Hematopoietic multipotent progenitor cell treated with erythropoietin and hydrocortisone succinate and interleukin-3 and kit ligand, for 8 days (in vitro differentiated cells): ENCODE measurements at places on chromosomes 1 and 21.

- DNase-seq: peak; percentile 11
These were observed 12.7 kb upstream of the CPLANE2 start for GRCh38 chr1:16249596-16250241.

DNA sequence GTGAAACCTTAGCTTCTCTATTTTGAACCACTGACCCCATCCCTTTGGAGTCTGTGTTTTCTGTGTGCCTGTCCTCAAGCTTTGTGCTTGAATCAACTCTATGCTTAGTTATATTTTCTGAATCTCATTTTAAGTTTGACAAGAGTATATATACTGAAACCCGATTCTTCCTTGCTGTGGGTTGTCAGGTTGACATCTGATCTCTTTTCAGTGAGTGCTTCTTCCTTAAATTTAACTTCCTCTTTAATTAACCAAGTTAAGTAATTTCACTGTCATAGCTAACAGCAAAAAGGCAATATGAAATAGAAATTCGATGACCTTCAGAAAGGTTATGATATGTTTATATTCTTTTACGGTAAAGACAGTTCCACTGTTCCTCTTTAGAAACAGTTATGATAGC, 69.4 kb downstream of the C1orf21 start:
- no peak for DNase-seq

GRCh38 chr21:31052489-31053142, 14.3 kb upstream of the KRTAP19-8 start:
- no peak for DNase-seq

DNA sequence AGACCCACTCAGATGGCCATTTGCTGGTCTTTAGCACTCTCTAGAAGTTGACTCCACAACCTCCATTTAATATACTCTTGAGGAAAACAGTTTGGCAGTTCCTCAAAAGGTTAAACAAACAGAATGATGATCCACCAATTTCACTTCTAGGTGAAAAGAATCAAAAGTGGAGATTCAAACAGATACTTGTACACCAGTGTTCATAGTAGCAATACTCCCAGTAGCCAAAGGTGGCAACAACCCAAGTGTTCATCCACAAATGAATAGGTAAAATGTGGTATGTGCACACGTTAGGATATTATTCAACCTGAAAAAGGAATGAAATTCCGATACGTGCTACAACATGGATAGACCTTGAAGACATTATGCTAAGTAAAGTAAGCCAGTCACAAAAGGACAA, 6.3 kb downstream of the PRCC start:
- DNase-seq: no peak

DNA sequence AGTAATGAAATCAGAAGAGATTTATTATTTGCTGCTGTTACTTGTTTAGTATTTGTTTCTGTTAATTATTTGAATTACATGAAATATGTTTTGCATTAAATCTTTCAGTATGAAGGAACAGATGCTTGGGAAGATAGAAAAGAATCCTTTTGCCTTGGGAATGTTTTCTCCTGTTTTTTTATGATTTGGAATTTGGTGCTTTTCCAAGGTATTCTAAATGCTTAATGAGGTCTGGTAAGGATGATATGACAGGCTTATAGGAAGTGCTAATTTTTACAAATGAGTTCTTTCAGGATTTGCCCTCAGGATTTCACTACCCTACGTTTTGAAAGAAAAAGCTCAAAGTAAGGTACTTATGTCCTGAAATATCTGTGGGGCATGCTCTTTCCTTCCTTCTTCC, 25.6 kb upstream of the ST6GALNAC3 start:
- no peak for DNase-seq

GRCh38 chr1:3850857-3851256, 6.2 kb downstream of the CEP104 start:
- no peak for DNase-seq

GRCh38 chr1:29324771-29325351, 88.5 kb downstream of the PTPRU start:
- DNase-seq: peak; percentile 19

DNA sequence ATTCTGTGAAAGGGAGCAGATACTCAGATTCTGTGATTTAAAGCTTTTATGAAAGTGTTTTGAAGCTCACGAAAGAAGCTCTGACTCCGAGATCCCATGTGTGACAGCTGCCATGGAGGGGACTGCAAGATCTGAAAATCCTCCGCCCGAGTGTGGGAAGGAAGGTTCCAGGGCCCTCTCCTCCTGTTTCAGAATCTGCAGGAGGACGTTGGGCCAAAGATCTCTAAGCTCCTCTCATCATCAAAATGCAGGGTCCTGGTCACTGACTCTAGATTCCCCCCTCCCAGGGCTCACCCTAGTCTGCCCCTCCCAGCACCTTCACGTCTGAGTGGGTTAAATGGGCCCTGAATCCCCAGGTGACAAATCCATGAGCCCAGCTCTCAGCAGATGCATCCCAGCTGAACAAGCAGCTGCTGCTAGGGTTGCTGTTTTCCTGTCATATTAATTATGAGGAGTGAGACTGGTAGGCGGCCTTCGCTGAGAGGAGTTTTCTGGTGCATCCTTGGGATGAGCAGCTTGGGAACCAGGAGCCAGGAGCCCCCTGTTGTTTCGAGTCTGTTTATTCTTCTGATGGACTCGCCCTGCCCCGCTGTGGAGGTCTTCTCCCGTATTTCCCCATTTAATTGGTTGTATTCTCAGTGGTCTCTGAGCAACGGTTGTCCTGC, 402.0 kb downstream of the MATN1 start:
- DNase-seq: no peak

GRCh38 chr1:60090655-60091054, 17.1 kb upstream of the C1orf87 start:
- DNase-seq: no peak

- DNase-seq: peak; percentile 65
These were observed 522 bp downstream of the TMEM59 start for GRCh38 chr1:54052431-54052933.

- no peak for DNase-seq
These were observed 128.9 kb downstream of the HHAT start for GRCh38 chr1:210457568-210457967.

DNA sequence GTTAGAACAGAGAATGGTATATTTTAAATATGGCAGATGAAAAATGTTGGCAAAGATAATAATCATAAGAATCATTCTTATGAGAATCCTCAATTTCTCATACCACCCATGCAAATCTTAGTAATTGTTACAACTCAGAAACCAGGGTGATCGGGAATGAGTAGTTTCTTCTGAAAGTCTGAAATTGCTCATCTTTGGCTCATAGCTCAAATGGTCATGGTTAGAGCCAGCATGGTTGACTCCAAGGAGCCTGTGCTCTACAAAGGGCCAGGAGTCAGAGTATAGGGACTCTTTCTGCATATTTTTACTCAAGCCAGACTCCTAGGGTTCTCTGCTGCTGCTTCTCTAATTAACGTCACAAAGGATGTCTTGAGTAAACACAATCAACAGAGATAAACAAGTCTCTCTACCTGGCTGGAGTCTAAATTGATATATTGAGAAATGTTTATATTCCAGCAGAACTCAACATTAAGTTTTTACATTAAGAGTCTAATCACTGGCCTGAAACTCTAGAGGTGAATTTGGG, 1.9 kb upstream of the ETV3 start:
- DNase-seq: no peak

GRCh38 chr21:33168886-33169285, 60.9 kb upstream of the IFNAR2 start:
- no peak for DNase-seq

- no peak for DNase-seq
These were observed 589.7 kb downstream of the DPYD start for GRCh38 chr1:97331165-97331564.

DNA sequence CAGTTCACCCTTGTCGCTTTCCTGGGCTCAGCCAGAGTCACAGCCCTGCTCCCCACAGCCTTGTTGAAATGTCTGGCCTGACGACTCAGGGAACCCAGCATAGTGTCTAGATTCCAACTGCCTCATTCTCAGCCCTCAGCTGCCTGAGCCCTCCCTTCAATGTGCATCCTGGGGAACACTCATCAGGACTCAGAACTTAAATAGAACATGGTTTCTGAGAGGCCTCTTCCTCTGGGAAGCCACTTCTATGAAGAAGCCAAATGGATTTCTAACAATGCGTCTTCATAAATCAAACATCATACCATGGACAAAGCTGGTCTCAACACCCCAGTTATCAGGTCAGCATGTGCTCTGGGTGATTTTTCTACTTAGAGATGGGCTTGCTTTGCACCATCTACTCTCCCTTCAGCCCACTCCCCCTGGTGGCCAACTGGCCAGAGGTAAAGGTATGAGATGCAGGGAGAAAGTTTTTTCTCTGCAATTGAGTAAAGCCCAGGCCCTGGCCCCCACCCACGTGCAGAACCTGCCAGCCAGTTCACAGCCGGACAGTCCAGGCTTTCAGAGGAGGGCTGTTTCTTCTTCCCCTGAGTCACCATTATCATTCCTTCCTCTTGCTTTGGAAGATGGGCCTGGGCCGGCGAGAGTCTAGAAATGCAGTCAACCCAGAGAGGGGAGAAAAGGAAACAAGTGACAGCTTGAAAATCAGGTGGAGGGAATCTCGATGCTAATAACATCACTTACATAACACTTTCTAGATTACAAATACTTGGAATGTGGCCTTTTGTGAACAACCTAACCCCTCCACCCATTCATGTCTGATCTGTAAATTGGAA, 32.1 kb downstream of the CD244 start:
- peak; percentile 83 for DNase-seq

DNA sequence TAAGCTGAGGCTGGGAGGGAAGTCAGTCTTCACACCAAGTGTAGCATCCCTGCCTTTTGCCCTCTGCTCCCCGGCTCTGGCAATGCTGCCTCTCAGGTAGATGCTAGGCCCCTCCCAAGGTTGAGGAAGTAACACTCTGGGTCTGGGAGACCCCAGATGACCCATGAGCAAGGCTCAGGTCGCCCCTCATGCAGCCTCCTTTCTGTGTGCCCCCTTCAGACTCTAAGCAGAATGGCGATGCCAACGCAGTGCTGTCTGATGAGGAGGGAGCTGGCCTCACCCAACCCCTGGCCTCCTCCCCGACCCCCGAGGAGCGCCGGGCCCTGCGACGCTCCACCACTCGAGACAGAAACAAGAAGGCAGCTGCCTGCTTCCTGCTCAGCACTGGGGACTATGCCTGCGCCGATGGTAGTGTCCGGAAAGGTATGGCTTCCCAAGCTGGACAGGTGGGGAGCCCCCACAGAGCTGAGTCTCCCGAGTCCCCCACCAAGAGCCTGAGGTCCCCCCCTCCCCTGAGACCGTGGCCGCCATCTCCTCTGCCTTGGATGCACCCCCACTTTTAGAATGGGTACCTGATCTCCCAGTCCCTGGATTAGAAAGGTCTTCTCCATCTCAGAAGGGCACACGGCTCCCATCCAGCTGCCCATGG, 15.8 kb downstream of the KCNC4 start:
- DNase-seq: no peak
